HepG2 (cell line): ENCODE measurements at places on chromosomes 16 and 17. TPM values are rescaled to one million over a fixed set of nuclear protein-coding genes. Genes with fewer than 3 reads are reported as not detected.

The ST6GALNAC2 gene
- 0.12 and 0.30 TPM in 2 replicates for polyA plus RNA-seq

The TVP23A gene
- 0.01 TPM in 1 of 2 replicates, not detected in the other for polyA plus RNA-seq

The CSNK1D gene
- polyA plus RNA-seq: 128 and 148 TPM in 2 replicates

The NPIPB12 gene
- 21.3 and 28.7 TPM in 2 replicates for polyA plus RNA-seq

The DNASE1L2 gene
- polyA plus RNA-seq: 0.50 and 1.2 TPM in 2 replicates

The CALB2 gene
- 0.20 and 0.37 TPM in 2 replicates for polyA plus RNA-seq

The IKZF3 gene
- not detected in 2 replicates for polyA plus RNA-seq

The CWC25 gene
- 20.6 and 22.7 TPM in 2 replicates for polyA plus RNA-seq
